A172 (cell line): ENCODE measurements at places on chromosomes 13 and 19. TPM values are rescaled to one million over a fixed set of nuclear protein-coding genes. Genes with fewer than 3 reads are reported as not detected.
A peak's percentile ranks its signal among the peaks of the same experiment; 100 is the strongest.

The FGF9 gene
- not detected in 2 replicates for total RNA-seq

The PSG3 gene
- not detected in 2 replicates for total RNA-seq

The CFD gene
- 14.4 and 16.2 TPM in 2 replicates for total RNA-seq

GRCh38 chr13:107252428-107252827, 684.5 kb upstream of the ARGLU1 start:
- no peak for DNase-seq

DNA sequence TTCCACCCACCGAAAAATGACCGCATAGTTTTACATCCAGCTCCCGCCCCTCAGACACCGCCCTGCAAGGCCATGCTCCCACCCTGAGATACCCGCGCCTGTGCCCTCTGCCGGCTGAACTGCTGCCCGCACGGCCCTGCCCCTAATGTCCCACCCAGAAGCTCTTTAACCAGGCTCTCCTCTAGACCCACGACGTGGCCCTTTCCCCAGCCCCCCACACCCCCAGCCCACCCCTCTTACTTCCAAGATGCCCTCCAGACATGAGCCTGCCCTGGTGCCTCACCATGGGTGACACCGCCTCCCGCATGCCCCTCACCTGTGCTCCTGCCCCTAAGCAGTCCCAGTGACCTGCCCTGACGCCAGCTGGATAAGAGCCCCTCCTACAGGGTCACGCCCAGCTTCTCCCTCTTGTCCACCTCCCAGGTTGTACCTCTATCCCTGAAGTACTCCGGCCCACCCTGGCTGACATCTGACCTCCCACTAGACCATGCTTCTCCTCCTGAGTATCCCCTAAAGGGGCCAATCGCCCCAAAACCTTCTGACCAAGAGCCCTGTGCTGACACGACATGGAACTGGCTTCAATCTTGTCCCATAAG, 51.2 kb downstream of the COLGALT1 start:
- DNase-seq, result no peak

DNA sequence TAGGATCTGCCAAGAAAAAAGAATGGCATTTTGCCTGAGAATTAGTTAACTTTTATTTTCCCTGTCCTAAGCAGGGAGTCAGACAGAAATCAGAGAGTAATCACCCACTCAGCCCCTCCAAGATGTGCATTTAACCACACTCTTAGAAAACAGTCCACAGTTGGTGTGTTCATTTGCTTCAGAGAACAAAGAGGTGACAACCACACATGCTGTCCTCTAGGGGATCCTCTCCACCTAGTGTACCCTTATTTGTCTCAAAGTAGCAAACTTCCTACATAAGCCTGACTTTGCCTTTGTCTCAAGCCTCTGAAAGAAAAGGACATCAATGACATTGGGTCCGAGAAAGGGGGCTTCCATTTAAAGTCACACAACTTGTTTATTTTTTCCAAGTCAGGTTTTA, 107.0 kb upstream of the RFC3 start:
- no peak for DNase-seq

- no peak for DNase-seq
These were observed 13.0 kb upstream of the SYCN start for GRCh38 chr19:39217094-39217493.

GRCh38 chr19:14606627-14607026, 23.7 kb downstream of the CLEC17A start:
- DNase-seq, result no peak

- no peak for DNase-seq
These were observed 65.3 kb upstream of the MCF2L start for GRCh38 chr13:112903606-112904195.

DNA sequence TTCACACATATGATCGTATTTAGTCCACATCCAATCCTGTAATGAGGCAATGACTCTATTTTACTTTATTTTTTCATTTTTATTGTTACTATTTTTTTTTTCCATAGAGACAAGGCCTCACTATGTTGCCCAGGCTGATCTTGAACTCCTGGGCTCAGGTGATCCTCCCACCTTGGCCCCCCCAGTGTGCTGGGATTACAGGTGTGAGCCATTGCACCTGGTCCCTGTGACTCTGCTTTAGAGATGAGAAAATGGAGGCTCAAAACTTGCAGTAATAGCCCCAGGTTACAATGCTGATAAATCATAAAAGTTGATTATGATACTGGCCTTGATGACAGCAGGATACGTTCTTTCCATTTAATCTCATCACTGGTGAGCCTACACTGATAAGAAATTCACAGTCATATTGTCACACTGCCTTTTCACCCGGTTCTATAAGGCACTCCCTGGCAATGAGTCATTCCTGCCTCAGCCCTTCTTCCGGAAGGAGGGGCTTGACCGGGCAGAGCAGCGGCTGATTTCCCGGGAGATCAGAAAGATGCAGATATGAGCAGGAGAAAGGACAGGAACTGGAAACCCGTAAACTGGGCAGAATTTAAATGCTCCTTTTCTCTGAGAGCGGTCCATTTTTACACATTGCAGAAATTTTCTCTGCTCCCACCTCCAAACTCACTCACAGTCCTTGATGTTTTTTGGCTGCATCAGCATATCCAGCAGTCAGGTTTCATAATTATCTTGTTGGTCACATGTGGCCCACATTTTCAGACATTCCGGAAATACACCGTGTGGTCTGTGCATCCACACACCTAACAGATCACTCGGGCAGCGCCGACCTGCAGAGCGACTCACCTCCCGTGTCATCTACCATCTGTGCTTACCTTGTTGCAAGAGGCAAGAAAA, 616.4 kb downstream of the EFNB2 start:
- DNase-seq, result peak; percentile 95

GRCh38 chr13:104098421-104098820, 1032.2 kb upstream of the SLC10A2 start:
- peak; percentile 13 for DNase-seq

DNA sequence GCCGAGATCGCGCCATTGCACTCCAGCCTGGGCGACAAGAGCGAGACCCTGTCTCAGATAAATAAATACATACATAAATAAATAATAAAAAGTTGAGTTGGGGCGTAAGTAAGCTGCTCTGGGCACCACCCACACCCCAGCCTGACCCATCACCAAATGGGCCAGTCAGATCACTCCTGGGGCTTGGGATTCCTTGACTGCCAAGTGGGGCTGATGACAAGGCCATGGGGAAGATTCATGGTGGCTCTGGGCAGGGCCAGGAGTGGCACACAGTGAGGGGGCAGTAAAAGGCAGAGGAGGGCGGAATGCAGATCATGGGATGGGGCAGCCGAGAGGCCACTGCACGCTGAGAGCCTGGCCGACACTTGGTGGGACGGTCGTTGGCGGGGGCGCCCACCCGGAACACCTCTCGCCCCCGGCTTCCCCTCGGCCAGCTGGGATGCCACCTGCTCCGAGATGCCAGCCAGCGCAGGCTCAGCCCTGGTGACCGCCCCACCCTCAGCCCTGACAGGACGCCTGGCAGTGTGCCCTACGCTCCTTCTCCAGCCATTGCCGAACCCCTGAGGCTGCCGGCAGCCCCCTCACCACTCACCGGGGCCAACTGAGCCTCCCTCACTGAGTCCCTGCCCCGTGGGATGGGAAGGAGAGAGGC, 10.9 kb downstream of the ZNF653 start:
- no peak for DNase-seq
